ENCODE measurements at places on chromosomes 5 and 9.

DNA sequence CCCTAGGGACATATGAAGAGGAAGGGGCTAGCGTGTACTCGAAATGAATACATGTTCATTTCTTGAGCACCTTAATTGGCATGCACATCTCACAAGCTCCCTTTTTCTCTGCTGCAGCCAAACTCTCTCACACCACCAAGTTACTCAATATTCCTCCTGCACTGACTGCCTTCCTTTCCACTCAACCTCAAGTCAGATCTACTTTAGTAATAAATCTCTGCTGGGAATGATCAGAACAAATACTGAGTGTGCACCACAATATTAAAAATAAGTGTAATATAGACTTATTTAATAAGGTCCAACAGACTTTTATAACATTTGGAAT lies 995.8 kb upstream of the WWC1 start:
- no peak for DNase-seq

GRCh38 chr5:173494446-173494845 lies 122.0 kb downstream of the BOD1 start:
- DNase-seq: no peak

- no peak for DNase-seq
These were observed 76.0 kb downstream of the IPO11 start for GRCh38 chr5:62488531-62488930.

- no peak for DNase-seq
These were observed 86.4 kb downstream of the RCL1 start for GRCh38 chr9:4879115-4879558.

DNA sequence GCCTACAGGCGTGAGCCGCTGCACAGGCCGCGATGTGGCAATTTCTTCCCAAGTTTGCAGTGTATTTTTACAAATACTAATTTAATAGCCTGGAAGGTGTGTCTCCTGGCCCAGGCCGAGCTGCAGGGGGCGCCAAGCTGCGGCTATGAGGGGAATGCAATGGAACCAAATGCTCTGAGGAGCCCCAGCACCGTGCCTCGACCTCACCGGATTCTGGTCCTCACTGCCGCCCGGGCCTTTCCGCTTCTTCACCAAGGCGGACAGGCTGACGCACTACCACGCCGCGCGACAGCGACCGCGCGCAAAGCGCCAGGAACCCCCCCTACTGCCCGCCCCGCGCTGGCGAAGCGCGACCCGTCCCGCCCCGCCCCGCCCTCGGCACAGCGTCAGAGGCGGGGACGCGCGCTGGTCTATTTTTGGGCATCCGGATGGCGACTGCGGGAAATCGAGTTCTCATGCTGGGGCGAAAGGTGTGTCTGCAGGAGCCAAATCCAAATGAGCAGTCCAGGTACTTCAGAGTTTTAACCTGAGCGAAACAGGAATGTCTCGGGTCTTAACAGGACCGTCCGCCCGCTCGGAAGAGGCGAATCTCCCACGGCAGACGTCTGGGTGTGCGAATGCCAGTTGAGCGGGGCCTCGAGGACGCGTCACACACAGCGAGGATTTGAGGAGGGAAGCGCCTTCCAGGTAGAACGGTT lies 31.7 kb upstream of the PRXL2C start:
- DNase-seq: peak; percentile 29

DNA sequence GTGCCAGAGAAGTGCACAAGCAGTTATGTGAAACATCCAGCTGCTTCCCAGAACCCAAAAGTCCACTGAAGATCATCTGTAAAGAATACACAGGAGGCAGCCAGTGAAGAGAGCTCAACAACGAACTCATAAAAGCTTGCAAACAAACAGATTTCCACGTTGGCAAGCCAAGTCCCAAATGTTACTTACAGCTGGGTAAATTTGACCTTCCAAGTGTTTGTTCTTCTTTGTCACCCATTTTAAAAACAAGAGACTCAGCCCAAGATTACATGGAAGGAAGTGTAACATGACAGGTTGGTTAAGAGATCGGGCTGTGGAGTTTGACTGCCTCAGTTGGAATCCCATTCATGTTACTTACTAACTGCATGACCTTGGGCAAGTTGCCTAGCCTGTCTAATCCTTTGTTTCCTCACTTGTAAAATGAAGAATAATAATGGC lies 174.9 kb upstream of the PAPPA start:
- no peak for DNase-seq

GRCh38 chr9:98986866-98987651 lies 43.4 kb downstream of the COL15A1 start:
- DNase-seq: no peak

DNA sequence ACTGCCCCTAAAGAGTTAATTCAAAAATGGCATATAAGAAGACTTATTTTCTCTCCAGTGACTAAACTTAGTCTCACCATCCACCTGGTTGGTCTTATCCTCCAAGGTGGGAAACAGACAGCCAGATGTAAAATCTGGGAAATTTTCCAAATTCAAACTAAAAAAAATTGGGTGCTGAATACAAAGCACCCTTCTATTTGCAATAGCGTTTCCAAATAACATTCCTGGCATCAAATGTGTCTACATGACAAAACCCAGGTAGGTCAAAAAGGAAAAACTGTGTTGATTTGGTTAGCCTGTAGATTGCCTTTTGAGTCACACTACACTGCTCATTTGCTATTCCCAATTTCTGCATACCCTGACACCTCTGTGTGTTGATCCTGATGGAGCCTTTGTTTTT lies 252.2 kb downstream of the NR2F1-AS1 start:
- no peak for DNase-seq

GRCh38 chr9:16139774-16140173 lies 586.9 kb downstream of the CCDC171 start:
- DNase-seq: no peak

DNA sequence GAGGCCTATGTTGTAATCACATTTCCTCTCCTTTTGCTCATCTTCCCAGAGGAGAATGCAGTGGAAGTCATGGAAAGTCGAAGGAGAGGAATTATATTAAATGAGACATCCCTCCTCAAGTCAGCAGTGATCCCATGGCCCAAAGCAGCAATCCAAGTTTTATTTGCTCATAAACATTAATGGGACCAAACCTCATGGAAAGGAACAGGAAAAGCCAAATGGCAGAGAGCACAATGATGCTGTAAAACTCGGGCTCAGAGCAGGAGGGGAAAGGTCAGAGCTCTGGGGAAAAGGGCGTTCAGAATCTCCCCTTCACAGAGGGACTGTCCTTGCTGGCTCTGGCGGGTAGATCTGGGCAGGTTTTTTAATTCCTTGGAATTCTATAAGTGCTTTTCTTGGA lies 175.8 kb downstream of the C5orf15 start:
- DNase-seq: no peak

DNA sequence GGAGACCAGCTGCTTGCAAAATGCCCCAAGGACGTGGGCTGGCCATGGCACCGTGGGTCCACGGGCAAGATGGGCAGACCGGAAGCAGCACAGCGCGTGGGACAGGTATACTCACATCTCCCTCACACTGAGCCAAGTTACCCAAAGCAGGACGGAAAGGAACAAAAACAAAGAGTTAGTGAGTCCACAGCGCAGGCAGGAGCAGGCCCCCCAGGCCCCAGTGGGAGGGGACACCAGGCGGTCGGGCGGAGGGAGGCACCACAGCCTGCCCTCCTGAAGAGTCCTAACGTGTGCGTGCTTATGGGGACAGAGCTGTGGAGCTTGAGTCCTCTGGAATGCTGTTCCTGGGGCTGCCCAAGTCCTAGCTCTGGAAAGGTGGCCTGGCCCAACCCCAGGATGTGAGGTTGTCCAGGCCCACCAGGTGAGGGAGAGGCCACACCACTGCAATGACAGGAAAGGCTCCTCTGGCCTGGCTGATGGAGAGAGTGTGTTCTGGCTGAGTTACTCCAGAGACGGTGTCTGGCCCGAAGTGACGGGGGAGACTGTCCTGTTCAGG lies 15.2 kb downstream of the SH3GLB2 start:
- DNase-seq: no peak

GRCh38 chr5:1080432-1080831 lies 31.4 kb downstream of the SLC12A7 start:
- no peak for DNase-seq

DNA sequence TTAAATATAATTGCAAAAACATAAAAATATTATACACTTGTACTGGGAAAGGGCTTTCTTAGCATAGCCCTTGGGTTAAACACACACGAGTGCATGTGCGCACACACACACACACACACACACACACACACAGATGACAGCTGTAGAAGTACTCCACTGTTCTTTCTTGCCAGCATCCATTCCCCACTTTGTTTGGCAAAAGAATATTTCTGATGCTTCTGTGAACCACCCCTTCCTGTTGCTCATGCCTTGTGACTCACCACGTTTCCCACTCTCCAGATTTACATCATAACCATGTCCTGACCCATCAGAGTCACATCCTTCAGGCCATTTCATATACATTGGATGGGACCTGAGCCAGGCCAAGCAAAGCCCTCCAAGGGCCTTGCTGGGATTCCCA lies 280.1 kb downstream of the DNAH5 start:
- no peak for DNase-seq

DNA sequence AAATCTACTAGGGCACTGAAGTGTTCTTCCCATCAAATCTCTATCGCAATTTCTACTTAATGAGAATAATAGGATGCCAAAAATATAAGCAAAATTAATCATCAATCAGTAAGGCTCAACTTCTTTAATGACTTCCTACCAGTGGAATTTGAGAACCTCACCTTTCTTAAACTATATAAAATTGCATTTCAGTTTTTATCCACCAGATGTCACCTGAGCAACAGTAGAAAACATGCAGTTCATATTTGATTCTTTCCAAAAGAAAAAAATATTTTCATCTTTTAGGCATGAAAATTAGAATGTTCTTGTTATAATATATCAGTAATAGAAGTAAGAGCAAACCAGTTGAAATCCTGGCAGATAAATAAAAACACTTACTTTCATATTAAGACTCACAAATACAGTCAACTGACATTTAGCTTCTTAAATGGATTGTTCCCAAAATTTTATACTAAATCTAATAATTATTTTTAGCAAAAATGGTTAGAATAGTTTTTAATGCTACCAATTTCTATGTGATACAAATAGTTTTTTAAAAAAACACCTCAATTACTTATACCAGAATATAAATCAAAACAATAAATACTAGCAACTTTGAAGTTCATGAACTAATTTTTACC lies 13.4 kb upstream of the CCDC112 start:
- DNase-seq: no peak

DNA sequence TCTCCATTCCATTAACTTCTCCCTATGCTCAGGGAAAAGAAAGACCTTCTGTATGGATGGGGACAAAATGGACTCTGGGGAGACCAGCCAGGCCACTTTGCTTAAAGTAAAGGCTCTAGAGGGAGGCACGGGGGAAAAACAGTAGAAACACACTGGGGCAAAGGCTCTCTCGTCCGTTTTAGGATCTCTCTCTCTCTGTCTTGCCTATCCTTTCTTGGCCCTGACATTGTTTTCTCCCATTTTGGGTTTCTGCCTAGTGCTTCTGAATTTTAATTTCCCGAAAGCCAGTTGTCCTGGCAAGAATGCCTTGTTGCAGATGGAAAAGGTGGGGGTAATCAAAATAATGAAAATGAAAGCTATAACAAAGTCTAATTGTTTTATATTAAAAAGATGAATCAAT lies 28.2 kb downstream of the NMUR2 start:
- no peak for DNase-seq

GRCh38 chr5:15103130-15103529 lies 231.6 kb upstream of the ANKH start:
- DNase-seq: no peak

DNA sequence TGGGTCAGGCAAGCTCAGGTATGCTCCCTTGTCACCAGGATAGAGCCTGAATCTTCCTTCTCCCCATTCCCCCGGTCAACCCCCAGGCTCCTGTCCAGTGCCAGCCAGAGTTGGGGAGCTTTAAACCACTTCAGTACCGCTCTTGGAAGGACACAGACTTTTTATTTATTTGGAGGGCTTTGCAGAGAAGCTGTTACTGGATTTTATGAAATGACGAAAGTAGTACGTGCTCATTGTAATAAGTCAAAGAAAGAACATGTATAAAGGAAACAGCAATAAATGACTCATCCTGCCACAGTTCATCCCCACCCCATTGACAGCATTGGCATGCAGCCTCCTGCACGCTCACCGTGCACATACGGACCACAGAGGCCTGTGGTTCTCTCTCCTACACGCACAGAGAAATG lies 230.3 kb downstream of the AUH start:
- peak; percentile 30 for DNase-seq

GRCh38 chr5:82793808-82794419 lies 283.3 kb downstream of the TMEM167A start:
- no peak for DNase-seq

DNA sequence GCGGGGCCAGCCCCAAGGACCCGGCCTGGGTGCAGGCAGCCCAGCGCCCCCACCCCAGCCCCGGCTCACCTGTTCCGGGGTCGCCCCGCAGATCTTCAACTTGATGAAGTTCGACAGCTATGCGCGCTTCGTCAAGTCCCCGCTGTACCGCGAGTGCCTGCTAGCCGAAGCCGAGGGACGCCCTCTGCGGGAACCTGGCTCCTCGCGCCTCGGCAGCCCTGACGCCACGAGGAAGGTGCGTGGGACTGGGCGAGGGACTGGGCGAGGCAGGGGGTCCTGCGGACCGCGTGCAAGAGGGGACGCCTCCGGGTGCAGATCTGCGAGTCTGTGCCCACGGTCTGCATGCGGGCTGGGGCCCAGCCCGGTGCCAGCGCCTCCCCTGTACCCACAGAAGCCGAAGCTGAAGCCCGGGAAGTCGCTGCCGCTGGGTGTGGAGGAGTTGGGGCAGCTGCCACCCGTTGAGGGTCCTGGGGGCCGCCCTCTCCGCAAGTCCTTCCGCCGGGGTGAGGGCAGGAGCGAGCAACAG lies 9.7 kb downstream of the RGS14 start:
- no peak for DNase-seq

- no peak for DNase-seq
These were observed 44.1 kb downstream of the PTPN3 start for GRCh38 chr9:109454041-109454440.

Data from stimulated activated CD8-positive, alpha-beta memory T cell treated with anti-CD3 and anti-CD28 coated beads, Interleukin-15, amount 100 ng/mL, for 4 hours (primary cell).